Progenitor cell of endocrine pancreas (in vitro differentiated cells): ENCODE measurements at places on chromosomes 12 and 14.

DNA sequence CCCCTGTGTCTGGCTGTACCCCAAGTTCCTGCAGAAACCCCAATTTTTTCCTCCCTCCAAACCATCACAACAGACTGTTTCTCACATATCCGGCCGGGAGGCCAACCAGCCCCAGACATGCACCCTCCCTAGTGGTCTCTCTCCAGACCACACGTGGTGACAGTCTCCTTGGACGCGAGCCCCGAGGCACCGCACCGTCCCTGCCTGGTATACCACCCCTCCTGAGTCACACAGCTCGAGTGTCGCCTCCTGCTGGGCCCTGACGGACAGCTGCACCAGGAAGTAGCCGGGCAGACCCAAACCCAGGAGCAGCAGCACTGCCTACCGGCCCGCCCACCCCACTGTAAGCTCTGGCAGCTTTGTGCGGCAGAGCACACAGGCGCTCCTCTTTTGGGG is 97.4 kb downstream of the RFLNA start:
- no peak for DNase-seq

- no peak for DNase-seq
Observed at GRCh38 chr14:69055999-69056788, 77.1 kb upstream of the ACTN1 start.

GRCh38 chr14:30337456-30337855 is 221.5 kb upstream of the G2E3 start:
- no peak for DNase-seq

- DNase-seq = no peak
Observed at GRCh38 chr14:106414464-106414863, 888.1 kb downstream of the TMEM121 start.

DNA sequence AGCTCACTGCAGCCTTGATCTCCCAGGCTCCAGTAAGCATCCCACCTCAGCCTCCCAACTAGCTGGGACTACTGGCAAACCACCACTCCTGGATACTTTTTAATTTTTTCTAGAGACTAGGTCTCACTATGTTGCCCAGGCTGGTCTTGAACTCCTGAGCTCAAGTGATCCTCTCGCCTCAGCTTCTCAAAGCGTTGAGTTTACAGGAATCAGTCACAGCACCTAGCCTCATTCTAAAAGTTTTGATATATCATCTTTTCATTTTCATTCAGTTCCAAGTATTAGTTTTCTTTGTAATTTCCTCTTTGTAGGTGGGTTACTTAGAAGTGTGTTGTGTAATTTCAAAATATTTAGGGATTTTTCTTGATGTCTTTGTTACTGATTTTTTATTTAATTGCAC is 9.6 kb downstream of the CBX5 start:
- DNase-seq = no peak

- no peak for DNase-seq
Observed at GRCh38 chr14:32635061-32635719, 303.5 kb upstream of the NPAS3 start.

GRCh38 chr12:110102255-110102654 is 21.9 kb upstream of the IFT81 start:
- DNase-seq = no peak
